ENCODE measurements at places on chromosomes 3 and 15. TPM values are rescaled to one million over a fixed set of nuclear protein-coding genes. Genes with fewer than 3 reads are reported as not detected.

GRCh38 chr15:50066202-50066601 lies 52.8 kb downstream of the ATP8B4 start:
- DNase-seq = no peak

GRCh38 chr3:186783731-186784515 lies 546 bp downstream of the EIF4A2 start:
- peak; percentile 86 for DNase-seq

GRCh38 chr15:100713163-100713867 lies 110.9 kb downstream of the ASB7 start:
- no peak for DNase-seq

Gene CELSR3
- 9.8 TPM for total RNA-seq

Gene SCAANT1
- total RNA-seq = not detected

DNA sequence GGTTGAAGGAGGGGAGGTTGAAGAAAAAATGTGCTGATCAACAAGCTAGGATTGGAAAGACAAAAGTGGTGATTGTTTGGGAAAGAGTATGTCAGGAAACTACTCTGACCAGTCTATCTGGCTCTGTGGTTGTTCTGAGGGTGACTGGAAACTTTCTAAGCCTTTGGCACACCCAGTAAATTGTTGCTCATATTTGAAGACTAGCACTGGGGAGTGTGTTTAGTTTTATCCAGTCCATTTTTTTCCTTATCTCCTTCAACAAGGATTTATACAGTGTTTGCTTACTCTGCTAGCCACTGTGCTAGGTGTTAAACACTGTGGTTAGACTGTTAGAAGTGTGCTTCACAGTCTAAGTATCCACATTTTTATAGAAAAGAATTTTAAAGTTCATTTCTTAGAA lies 28.8 kb downstream of the PPM1L start:
- DNase-seq = no peak

Gene SLC25A38
- total RNA-seq = 30.3 TPM

Gene LTK
- total RNA-seq = 0.51 TPM

DNA sequence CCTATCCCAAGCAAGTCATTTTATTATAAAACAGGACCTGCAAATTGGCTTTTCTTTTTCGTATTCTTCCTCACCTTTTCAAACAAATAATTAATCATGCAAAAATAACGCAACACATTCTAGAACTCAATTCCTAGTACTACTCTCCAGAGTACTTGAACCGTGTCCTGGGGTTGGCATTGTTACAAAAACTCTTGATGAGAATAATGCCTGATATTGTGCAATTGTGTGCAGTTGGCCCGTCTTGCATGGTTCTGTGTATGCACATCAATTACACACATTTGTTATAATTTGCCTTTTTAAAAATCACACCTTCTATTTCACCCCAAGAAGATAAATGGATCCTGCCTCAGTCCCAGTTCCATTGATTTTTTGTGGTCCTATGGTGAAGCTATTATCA lies 205.4 kb downstream of the EPHB1 start:
- no peak for DNase-seq

All from type B pancreatic cell (in vitro differentiated cells).